ENCODE measurements at places on chromosomes 2 and 18. TPM values are rescaled to one million over a fixed set of nuclear protein-coding genes. Genes with fewer than 3 reads are reported as not detected.

The UCN gene
- 0.46 TPM for total RNA-seq

The CHRNA1 gene
- 0.97 TPM for total RNA-seq

The SERPINB13 gene
- total RNA-seq = not detected

The TNFRSF11A gene
- 2.3 TPM for total RNA-seq

The OR6B2 gene
- total RNA-seq = not detected

The NEUROD1 gene
- total RNA-seq = not detected

The TMEM237 gene
- total RNA-seq = 27.3 TPM

The TMEM37 gene
- 0.91 TPM for total RNA-seq

The MYO3B gene
- total RNA-seq = under 0.01 TPM

The KRTCAP3 gene
- not detected for total RNA-seq

The DSEL gene
- 6.2 TPM for total RNA-seq

The CXCR1 gene
- not detected for total RNA-seq

The DYNAP gene
- total RNA-seq = not detected

The TUBA3E gene
- total RNA-seq = not detected

The VSNL1 gene
- 0.76 TPM for total RNA-seq

The FBXO36 gene
- total RNA-seq = 1.7 TPM

The CELF4 gene
- total RNA-seq = not detected

The SERPINB12 gene
- not detected for total RNA-seq

The DPP10 gene
- total RNA-seq = not detected

The PHLPP1 gene
- 4.4 TPM for total RNA-seq

The MOCOS gene
- total RNA-seq = 5.8 TPM

The IL36G gene
- not detected for total RNA-seq

The SNORC gene
- total RNA-seq = under 0.01 TPM

The FSIP2 gene
- 0.30 TPM for total RNA-seq

The DAPL1 gene
- total RNA-seq = not detected

The REG1B gene
- total RNA-seq = not detected

The CD8B2 gene
- not detected for total RNA-seq

The TPO gene
- not detected for total RNA-seq

The POTEC gene
- not detected for total RNA-seq

The KCNIP3 gene
- 0.97 TPM for total RNA-seq

The SP110 gene
- 2.6 TPM for total RNA-seq

The TMEM17 gene
- 1.3 TPM for total RNA-seq

The DOK6 gene
- total RNA-seq = under 0.01 TPM

The CDK15 gene
- total RNA-seq = 0.30 TPM

The SPC25 gene
- 12.5 TPM for total RNA-seq

The B3GNT7 gene
- under 0.01 TPM for total RNA-seq

The RPRM gene
- not detected for total RNA-seq

The PPP1R1C gene
- total RNA-seq = not detected

The FASTKD1 gene
- 23.4 TPM for total RNA-seq

The VIT gene
- 0.76 TPM for total RNA-seq

The ADGRF3 gene
- not detected for total RNA-seq

The TTC21B gene
- total RNA-seq = 24.7 TPM

The CYP27A1 gene
- 18.2 TPM for total RNA-seq

The RABL2A gene
- total RNA-seq = 4.5 TPM

The GDF7 gene
- 5.5 TPM for total RNA-seq

The PIKFYVE gene
- 28.4 TPM for total RNA-seq

The SPATS2L gene
- 43.8 TPM for total RNA-seq

The C1QL2 gene
- total RNA-seq = 0.15 TPM

The C2orf74 gene
- 1.7 TPM for total RNA-seq

The CNDP1 gene
- total RNA-seq = not detected

The POTEJ gene
- not detected for total RNA-seq

The ADAM23 gene
- total RNA-seq = 9.6 TPM

Measured in epithelial cell of umbilical artery (primary cell).